ENCODE measurements at places on chromosomes 11 and 22. TPM values are rescaled to one million over a fixed set of nuclear protein-coding genes. Genes with fewer than 3 reads are reported as not detected.

The LRRN4CL gene
- not detected for total RNA-seq

The TCN1 gene
- not detected for total RNA-seq

The C11orf42 gene
- total RNA-seq, result not detected

The SCGB1D2 gene
- not detected for total RNA-seq

The KBTBD3 gene
- 8.1 TPM for total RNA-seq

The C11orf54 gene
- 8.0 TPM for total RNA-seq

The KCNE3 gene
- 0.08 TPM for total RNA-seq

The TENM4 gene
- total RNA-seq, result 0.31 TPM

GRCh38 chr22:37314315-37315074 is 32.2 kb downstream of the CYTH4 start:
- DNase-seq, result no peak
- H3K4me3 ChIP-seq, result no peak overlapping the region
- H3K4me1 ChIP-seq, result peaks cover 76% of the 10 kb centered on the region
- peak overlapping the region; percentile 44 for H3K27ac ChIP-seq
- H3K27me3 ChIP-seq, result no peaks in the 10 kb centered on the region

DNA sequence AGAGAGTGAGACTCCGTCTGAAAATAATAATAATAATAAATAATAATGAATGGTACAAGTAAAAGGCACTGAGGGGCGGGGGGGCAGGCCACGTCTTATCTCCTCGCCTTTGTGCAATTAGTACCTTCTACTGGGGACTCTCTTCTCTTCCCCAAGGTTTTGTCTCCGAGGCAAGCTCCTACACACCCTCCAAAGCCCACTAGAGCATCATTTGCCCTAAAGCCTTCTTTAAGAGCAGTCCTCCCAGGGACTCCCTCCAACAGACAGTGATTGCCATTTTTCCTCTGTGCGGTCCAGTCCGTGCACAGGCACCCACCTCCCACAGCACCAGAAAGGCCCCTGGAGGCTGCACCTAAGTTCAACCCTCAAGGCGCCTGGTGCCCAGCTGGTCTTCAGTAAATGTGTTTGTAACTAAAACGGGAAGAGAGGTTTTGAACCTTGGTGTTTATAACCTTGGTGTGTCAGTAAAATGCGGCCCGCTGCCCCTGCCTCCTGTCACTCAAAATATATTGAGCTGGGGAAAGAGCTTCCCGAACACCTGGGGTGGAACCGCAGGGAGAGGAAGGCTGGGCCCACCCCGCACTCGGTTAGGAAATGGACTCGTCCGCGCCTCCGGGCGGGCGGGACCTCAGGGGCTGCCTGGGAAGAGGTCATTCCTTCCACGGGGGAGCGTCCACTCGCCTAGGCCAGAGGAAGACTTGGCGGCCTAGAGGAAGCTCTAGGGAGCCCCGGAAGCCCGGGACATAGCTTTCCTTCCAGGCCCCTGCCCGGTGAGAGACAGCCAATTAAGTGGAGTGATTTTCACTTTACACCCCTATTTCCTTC is 4.7 kb upstream of the KDELR3 start:
- no peak overlapping the region for H3K4me3 ChIP-seq
- H3K36me3 ChIP-seq, result no peaks in the 10 kb centered on the region
- no peak for DNase-seq
- no peak overlapping the region for H3K27ac ChIP-seq
- peaks cover 41% of the 10 kb centered on the region for H3K27me3 ChIP-seq
- H3K4me1 ChIP-seq, result peaks cover 20% of the 10 kb centered on the region

GRCh38 chr11:122601141-122602125 is 54.1 kb upstream of the UBASH3B start:
- DNase-seq, result no peak
- H3K27ac ChIP-seq, result no peak overlapping the region
- no peaks in the 10 kb centered on the region for H3K4me1 ChIP-seq
- H3K27me3 ChIP-seq, result peaks cover 7% of the 10 kb centered on the region
- H3K36me3 ChIP-seq, result no peaks in the 10 kb centered on the region
- no peak overlapping the region for H3K4me3 ChIP-seq

GRCh38 chr11:124868331-124869274 is 3.4 kb downstream of the ROBO3 start:
- no peak for DNase-seq
- H3K4me3 ChIP-seq, result peak overlapping the region; percentile 5
- no peaks in the 10 kb centered on the region for H3K36me3 ChIP-seq
- H3K27ac ChIP-seq, result no peak overlapping the region
- H3K4me1 ChIP-seq, result peaks cover 47% of the 10 kb centered on the region

DNA sequence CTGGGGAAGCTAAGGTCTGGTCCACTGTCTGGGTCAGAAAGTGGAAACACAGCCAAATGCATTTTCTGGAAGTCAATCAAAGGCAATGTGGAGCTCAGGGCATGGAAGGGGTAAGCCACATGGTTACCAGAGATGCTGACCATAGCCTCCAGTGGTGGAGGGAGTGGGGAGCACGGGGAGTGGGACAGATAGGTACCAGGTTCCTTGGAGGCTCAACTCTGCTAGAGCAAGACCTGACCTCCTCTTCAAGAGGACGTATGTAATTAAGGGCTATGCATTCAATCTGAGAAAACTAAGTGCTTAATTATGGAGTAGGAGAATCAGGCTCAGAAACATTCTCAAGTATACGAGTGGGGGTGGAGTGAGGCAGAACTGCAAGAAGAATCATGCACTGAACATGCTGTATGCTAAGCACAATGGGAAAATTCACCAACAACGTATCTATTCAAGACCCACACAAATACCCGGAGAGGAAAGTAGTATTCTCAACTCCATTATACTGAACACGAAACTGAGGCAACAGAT is 65.2 kb upstream of the PHOX2A start:
- H3K4me1 ChIP-seq, result no peaks in the 10 kb centered on the region
- no peak overlapping the region for H3K4me3 ChIP-seq
- no peak overlapping the region for H3K27ac ChIP-seq
- peaks cover 52% of the 10 kb centered on the region for H3K36me3 ChIP-seq
- no peaks in the 10 kb centered on the region for H3K27me3 ChIP-seq

DNA sequence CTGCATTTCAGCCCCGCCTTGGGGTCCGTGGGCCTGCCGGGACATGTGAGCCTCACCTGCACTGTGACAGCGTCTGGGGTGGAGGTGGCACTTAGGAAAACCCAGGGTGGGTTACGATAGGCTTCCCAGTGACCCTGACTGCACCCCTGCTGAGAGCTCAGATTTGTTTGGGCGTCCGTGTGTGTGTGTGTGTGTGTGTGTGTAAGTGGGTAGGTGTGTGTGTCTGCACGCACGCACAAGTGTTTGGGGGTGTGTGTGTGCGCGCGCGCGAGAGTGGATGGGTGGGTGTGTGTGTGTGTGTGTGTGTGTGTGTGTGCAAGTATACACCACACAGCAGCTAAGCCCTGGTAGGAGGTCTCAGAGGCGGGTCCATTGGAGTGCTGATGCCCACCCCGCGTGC is 12.1 kb upstream of the ARHGAP8 start:
- H3K4me1 ChIP-seq, result peaks cover 6% of the 10 kb centered on the region
- no peaks in the 10 kb centered on the region for H3K36me3 ChIP-seq
- H3K4me3 ChIP-seq, result no peak overlapping the region
- no peaks in the 10 kb centered on the region for H3K27me3 ChIP-seq
- no peak for DNase-seq

- no peak overlapping the region for H3K27ac ChIP-seq
- no peak overlapping the region for H3K4me3 ChIP-seq
- H3K36me3 ChIP-seq, result no peaks in the 10 kb centered on the region
- H3K27me3 ChIP-seq, result peaks cover 7% of the 10 kb centered on the region
Observed at GRCh38 chr11:113193016-113193415, 121.4 kb upstream of the TTC12 start.

GRCh38 chr22:31692186-31692886 is 30.3 kb upstream of the PISD start:
- no peaks in the 10 kb centered on the region for H3K27me3 ChIP-seq
- no peak for DNase-seq
- peaks cover 7% of the 10 kb centered on the region for H3K4me1 ChIP-seq

- DNase-seq, result no peak
- H3K27ac ChIP-seq, result no peak overlapping the region
- peak overlapping the region; percentile 5 for H3K4me3 ChIP-seq
- H3K4me1 ChIP-seq, result no peaks in the 10 kb centered on the region
Observed at GRCh38 chr11:121237686-121238658, 54.6 kb upstream of the SC5D start.

GRCh38 chr22:48707763-48708557 is 1119.7 kb downstream of the BRD1 start:
- no peaks in the 10 kb centered on the region for H3K4me1 ChIP-seq
- no peaks in the 10 kb centered on the region for H3K36me3 ChIP-seq
- H3K27me3 ChIP-seq, result no peaks in the 10 kb centered on the region
- DNase-seq, result no peak
- no peak overlapping the region for H3K27ac ChIP-seq

GRCh38 chr11:128116885-128117284 is 470.5 kb downstream of the ETS1 start:
- no peaks in the 10 kb centered on the region for H3K4me1 ChIP-seq
- DNase-seq, result no peak
- no peaks in the 10 kb centered on the region for H3K27me3 ChIP-seq
- H3K27ac ChIP-seq, result no peak overlapping the region
- no peak overlapping the region for H3K4me3 ChIP-seq
- H3K36me3 ChIP-seq, result no peaks in the 10 kb centered on the region

GRCh38 chr11:62980133-62980760 is 4.5 kb downstream of the SLC22A6 start:
- no peak for DNase-seq
- no peaks in the 10 kb centered on the region for H3K36me3 ChIP-seq
- H3K27me3 ChIP-seq, result peaks cover under 1% of the 10 kb centered on the region
- H3K4me3 ChIP-seq, result no peak overlapping the region

DNA sequence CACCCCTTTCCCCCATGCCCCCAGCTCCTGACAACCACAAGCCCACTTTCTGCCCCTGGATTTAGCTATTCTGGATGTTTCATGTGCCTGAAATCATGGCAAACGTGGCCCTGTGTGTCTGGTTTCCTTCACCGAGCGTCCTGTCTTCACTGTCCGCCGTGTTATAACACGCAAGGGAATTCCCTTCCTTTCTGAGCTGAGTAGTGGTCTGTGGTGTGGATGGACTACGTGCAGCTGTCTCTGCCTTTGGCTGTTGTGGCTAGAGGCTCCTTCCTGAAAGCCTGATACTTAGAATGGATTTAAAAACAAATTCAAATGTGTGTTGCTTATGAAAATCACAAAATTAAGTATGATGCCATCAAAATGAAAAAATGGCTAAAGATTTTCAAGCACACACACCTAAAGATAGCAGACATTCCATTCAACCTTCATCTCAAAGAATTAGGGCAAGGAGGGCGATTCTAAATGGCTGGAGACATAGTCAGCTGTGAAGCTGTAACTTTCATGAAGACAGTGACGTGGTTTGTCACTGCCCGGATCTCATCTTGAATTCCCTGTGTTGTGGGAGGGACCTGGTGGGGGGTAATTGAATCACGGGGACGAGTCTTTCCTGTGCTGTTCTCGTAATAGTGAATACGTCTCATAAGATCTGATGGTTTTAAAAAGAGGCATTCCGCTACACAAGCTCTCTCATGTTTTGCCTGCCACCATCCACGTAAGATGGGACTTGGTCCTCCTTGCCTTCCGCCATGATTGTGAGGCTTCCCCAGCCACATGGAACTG is 30.5 kb downstream of the KCNQ1 start:
- peaks cover under 1% of the 10 kb centered on the region for H3K4me1 ChIP-seq
- DNase-seq, result no peak
- H3K4me3 ChIP-seq, result no peak overlapping the region
- H3K27ac ChIP-seq, result no peak overlapping the region

DNA sequence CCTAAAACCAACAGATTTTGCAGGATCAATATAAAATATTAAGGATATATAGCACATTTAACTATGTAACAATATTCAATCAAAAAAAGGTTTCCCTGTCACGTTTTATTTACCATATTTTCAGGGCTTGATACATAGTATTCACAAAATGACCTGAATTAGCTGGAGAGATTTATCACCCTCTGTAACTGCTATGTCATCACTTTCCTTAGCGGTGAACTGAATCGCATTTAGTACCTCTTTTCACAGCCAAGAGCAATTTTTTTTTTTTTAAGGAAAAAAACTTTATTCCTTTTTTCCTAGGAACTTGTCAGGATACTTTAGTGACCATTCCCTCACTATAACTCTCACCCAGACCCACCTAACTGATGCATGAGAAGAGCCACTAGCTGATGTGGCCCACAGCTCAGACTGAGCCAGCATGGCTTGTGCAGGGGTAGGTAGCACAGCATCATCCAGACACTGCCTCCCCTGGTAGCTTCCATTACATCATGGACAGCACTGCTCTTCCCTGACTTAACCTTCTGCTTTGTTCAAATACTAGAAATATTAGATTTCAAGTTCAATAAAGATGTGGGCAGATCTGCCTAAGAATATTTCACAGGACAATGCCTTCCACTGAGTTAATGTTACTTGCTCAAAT is 17.0 kb upstream of the GPR83 start:
- no peak overlapping the region for H3K4me3 ChIP-seq
- peaks cover 21% of the 10 kb centered on the region for H3K36me3 ChIP-seq
- H3K4me1 ChIP-seq, result no peaks in the 10 kb centered on the region
- DNase-seq, result no peak

- no peaks in the 10 kb centered on the region for H3K27me3 ChIP-seq
- H3K4me1 ChIP-seq, result no peaks in the 10 kb centered on the region
- H3K27ac ChIP-seq, result no peak overlapping the region
Observed at GRCh38 chr11:131924457-131925201, 554.2 kb downstream of the NTM start.

DNA sequence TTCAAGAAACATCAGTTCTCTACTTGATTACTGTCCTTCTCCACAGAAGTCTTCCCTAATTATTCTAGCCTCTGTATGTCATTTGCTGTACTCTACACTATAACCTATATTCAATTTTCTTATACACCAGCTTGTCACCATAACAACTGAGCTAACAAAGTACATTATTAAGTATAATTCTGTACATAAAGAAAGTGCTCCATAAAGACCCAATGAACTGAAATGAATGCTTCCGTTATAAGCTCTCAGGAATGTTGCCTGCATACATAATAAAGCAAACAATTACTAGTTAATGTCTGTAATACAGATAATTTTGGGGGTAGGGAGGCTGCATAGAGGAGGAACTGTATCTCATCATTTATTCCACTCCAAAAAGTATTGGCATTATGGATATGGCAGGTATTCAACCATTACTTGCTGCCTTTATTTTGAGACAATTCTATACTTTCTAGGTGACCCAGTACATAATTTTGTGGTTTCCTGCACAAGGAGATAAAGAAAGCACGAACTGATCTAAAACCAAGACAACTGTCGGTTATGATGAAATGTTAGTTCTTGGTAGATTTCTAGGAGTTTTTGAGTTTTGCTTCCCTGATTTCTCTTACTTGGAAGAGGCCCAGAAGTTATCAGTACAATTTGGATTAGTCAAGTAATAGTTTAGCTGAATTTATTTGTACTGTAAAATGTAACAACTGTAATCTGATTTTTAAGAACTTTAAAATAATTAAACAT is 202.5 kb downstream of the SBF2 start:
- H3K36me3 ChIP-seq, result no peaks in the 10 kb centered on the region
- DNase-seq, result no peak
- H3K27me3 ChIP-seq, result no peaks in the 10 kb centered on the region
- H3K27ac ChIP-seq, result no peak overlapping the region
